ENCODE measurements at places on chromosomes 2 and 18.

DNA sequence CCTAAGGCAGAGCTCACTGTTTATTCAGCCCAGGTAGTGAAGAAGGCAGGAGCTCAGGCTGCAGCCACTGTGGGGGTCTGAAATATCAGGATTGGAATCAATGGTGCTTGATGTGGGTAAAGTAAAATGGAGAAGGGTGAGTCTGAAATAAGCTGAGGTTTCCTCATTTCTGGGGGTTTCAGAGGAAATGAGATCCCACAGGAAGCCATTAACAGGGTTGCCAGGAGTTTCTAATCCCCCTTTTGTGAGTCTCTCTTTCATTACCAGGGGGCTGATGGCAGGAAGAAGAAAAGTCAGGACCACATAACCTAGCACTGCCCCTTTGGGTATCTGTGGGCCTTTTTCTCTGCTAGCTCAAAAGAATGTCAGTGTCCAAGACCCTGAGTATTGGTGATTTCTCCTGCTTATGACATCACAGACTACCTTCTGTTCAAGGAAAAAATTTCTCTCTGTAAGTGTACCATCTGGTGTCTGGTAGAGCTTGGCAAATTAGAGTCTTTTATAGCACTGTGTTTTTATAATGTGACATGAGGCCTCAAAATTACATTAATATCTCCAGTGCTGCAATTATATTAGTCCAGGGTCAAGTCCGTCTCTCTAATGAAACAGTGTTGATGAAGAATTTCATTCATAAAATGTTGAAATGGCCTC is 56.0 kb downstream of the LBH start:
- DNase-seq = no peak

GRCh38 chr18:22713511-22713910 is 219.6 kb upstream of the RBBP8 start:
- DNase-seq = no peak

- DNase-seq = no peak
Measured at GRCh38 chr2:64641599-64641998, 12.1 kb downstream of the SERTAD2 start.

DNA sequence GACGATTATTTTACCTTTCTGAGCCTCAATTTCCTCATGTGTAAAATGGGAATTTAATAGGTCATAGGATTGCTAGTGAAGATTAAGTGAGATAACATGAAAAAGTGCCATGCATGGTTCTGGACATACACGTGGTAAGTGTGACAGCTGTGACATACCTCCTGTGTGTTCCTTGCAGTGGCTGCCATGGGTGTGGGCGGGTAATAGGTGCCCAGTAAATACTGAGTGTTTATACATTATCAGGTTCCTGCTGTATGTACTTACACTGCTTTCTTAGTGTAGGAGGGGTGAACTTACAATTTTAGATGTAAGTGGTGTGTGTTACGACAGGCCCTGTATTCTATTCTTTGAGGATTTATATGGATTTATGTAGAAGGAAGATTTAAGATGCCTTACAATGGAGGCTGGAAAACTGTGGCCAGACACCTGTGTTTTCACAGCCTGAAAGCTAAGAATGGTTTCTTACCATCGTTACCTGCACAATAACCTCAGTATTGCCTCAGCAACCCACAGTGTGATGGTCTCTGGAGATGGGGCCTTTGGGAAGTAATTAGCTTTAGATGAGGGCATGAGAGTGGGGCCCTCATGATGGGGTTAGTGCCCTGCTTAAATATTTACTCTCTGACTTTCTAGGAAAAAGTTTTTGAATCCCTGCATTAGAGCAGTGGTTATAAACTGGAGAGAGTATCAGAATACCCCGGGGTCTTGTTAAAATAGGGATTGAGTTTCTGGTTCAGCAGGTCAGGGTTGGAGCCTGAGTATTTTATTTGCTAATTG is 78.1 kb downstream of the ASAP2 start:
- DNase-seq = no peak

GRCh38 chr18:75492852-75493251 is 65.3 kb upstream of the SMIM21 start:
- DNase-seq = no peak

DNA sequence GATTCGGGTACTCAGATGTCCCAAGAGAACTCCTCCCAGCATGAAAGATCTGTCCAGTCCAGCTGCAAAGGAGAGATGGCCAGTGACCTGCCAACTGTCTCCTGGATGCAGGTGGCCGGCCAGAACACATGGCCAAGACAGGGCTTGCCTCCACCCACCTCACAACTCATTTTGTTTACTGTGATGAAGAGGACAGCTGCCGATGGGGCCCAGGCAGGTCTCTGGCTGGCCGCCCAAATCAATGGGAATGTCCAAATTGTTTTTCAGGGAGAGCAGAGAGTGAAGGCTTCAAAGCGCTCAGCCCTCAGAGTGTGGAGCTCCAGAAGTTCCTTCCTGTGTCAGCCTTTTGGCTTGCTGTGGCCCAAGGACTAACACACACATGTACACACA is 41.9 kb downstream of the FOSL2 start:
- DNase-seq = no peak

- DNase-seq = no peak
Measured at GRCh38 chr2:37843556-37843955, 81.5 kb upstream of the RMDN2 start.

DNA sequence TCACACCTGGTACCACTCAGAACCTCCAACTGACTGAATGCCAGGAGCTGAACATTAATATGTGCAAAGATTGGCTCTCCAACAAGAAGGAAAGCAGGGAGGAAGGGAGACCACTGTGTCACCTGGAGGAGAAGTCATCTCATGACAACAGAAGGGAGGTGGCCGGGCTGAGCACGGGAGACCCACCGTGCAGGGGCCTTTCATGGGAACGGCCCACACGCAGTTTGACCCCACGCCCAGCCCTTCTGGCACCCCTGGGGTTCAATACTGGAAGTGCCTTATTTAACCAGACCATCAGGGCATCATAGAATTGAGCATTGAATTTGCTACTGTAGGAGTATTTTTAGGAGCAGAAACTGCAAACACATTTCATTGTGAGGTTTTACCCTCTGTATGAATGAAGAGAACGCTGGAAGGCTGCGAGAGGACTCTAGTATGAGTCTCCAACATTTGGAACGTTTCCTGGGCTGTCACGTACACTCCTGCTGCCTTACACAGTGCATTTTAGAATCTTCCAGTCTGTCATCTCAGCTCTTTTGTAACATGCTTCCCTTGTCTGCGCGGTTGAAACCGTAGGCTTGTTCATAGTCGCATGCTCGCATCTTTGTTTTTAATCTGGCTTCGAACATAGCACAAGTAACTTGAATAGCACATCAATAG is 132.1 kb downstream of the NFATC1 start:
- DNase-seq = no peak

DNA sequence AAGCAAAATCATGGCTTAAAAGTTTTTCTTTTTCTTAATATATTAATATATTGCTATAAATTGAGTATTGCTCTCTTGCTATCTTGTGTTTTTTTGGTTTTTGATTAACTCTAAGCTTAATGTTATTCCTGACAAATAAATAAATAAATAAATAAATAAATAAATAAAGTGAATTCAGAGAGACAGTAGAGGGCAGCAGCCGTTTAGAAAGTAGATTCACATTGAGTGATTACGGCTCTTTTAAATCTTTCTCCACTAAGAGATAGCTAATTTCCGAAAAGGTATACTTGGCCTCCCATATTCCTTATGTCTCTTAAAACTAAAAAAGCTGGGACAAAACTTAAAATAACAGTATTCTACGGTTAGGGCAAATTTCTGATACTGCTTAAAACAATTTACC is 34.3 kb downstream of the MSH2 start:
- no peak for DNase-seq

- DNase-seq = no peak
Measured at GRCh38 chr2:210839450-210839849, 283.1 kb downstream of the CPS1 start.

All from inflammatory macrophage treated with lipopolysaccharide for 1 hour (primary cell).